ENCODE measurements at places on chromosomes 7 and 10. TPM values are rescaled to one million over a fixed set of nuclear protein-coding genes. Genes with fewer than 3 reads are reported as not detected.

Gene PTPN20
- 8.6 TPM for total RNA-seq

Gene NODAL
- not detected for total RNA-seq

Gene SAMD8
- 42.2 TPM for total RNA-seq

Gene CXCL12
- total RNA-seq, result 154 TPM

Gene TMEM196
- total RNA-seq, result 1.0 TPM

Gene WDFY4
- total RNA-seq, result 4.9 TPM

Gene MSMB
- total RNA-seq, result not detected

Gene SPDYE3
- total RNA-seq, result not detected

Gene HOXA1
- 2.0 TPM for total RNA-seq

Gene ANLN
- total RNA-seq, result 66.0 TPM

Gene TWIST1
- total RNA-seq, result 22.9 TPM

Gene LRRTM3
- 0.85 TPM for total RNA-seq

Gene NUPR2
- 0.79 TPM for total RNA-seq

Gene CALHM1
- not detected for total RNA-seq

Gene PSD
- total RNA-seq, result 38.4 TPM

Gene SFRP5
- total RNA-seq, result 1.1 TPM

Gene ENKUR
- 0.95 TPM for total RNA-seq

Gene ETV1
- total RNA-seq, result 34.1 TPM

Gene SPDYE2B
- not detected for total RNA-seq

Gene PRSS37
- total RNA-seq, result not detected

Gene SRRM3
- total RNA-seq, result 0.58 TPM

Gene PDSS1
- total RNA-seq, result 10.3 TPM

Data from urinary bladder (tissue), 4 donors.